Ascending aorta (tissue), 2 donors: ENCODE measurements at places on chromosomes 11 and 22.

DNA sequence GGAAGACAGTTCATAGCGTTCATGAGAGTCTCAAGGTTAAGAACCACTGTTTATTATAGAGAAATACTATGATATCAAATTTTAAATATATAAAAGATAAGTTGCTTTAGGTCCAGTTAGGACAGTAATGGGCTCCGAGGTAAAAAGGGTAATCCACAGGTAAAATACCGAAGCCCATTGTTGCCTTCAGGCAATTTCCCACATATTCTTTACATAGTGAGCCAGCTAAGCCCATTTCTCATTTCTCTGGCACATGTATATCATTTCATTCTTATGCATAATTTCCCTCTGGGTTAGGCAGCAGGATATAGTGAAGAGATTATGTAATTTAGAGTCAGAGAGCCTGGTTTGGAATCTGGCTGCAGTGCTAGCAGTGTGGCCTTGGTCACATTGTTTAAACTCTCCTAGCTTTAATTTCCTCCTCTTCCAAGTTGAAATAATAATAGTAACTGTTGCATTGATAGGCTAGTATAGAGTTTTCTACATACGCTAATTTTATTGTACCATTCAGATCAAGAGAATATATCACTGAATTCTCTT lies 7.6 kb upstream of the POU2AF1 start:
- DNase-seq: no peak

- peak; percentile 35 for DNase-seq
Observed at GRCh38 chr11:62132689-62133293, 9.0 kb downstream of the INCENP start.

DNA sequence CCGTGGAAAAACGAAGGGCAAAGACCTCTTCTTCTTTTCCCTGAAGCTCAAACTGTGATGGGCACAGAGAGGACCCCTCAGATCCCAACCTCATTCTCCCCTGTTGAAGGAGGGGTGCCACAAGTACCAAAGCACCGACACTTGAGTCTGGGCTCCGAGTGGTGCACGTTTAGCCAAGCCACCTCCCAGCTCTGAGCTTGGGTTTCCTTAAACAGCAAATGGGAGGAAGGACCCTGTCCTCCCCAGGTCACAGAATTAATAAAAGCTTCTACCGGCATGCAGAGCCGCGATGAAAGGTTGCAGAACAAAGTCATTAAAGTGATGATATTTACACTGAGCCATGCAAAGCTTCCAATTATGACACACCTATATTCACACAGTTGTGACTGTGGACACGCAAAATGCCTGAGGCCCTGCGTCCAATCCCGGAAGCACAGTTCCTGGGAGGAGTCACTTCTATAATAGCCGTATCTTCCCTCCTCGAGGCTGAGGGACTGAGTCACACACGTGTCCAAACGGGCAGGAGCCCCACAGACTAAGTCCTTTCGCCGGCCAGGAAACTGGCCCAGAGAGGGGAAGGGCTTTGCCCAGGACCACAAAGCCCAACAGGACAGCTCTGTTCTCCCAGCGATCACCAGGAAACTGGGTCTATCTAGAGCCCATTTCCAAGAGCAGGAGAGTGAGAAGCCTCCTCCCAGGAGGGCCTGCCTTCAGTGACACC lies 922 bp upstream of the CSNK1E start:
- peak; percentile 68 for DNase-seq

GRCh38 chr22:48093981-48094380 lies 1331.5 kb downstream of the TBC1D22A start:
- no peak for DNase-seq

GRCh38 chr11:33606762-33607161 lies 93.9 kb downstream of the C11orf91 start:
- no peak for DNase-seq

GRCh38 chr11:32343325-32344008 lies 91.9 kb downstream of the WT1 start:
- no peak for DNase-seq

- DNase-seq: no peak
Observed at GRCh38 chr11:119258180-119258579, 52.0 kb downstream of the CBL start.

- DNase-seq: no peak
Observed at GRCh38 chr11:47356129-47356997, 3.9 kb upstream of the MYBPC3 start.

DNA sequence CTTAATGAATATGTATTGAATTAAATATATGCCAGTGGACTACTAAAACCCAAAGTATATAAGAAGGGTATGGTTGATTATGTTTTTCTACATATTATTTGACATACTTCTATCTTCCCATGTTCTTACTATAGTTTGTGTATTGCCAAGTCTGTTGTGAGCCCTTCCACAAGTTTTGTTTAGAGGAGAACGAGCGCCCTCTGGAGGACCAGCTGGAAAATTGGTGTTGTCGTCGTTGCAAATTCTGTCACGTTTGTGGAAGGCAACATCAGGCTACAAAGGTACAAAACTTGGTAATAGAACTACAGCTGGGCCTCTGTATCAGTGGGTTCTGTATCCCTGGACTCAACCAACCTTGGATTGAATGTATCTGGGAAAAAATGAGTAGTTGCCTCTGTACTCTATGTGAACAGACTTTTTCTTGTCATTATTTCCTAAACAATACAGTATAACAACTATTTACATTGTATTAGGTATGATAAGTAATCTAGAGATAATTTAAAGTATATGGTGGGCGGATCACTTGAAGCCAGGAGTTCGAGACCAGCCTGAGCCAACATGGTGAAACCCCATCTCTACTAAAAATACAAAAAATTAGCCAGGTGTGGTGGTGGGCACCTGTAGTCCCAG lies 38.7 kb upstream of the TTC36 start:
- no peak for DNase-seq

DNA sequence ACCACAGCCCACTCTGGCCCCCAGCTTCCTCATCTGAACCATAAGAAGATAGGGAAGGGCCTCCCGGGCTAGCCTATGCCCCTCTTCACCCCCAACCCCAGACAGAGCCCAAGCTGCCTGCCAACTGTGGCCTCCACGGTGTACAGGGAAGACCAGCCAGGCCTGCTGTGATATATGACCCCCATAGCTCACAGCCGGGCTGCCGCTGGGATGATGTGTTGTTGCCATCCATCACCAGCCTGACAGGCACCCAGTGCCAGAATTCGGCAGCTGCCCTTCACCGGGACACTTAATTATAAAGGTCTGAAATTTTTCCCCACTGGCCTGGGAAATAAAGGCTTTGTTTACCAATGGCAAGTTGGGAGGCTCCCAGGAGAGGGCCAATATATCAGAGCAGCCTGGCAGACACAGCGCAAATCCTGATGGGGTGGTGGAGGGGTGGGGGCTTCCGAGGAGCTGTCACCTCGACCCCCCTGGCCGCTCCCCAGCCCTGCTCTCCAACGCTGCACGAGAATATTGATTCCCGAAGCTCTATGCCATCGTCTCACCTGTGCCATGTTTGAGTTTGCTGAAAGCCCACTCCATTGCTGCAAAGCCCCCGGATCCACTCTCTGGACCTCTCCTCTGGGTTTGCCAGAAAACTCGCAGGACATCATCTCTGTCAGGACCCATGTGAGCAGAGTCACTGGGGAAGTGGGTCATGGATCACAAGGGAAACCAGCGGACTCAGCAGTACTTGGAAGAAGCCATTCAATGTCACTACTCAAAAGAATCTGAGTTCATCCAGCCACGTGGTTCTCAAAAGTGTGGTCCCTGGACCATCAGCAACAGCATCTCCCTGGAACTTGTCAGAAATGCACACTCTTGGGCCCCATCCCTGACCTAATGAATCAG lies 296.9 kb downstream of the MN1 start:
- DNase-seq: no peak

DNA sequence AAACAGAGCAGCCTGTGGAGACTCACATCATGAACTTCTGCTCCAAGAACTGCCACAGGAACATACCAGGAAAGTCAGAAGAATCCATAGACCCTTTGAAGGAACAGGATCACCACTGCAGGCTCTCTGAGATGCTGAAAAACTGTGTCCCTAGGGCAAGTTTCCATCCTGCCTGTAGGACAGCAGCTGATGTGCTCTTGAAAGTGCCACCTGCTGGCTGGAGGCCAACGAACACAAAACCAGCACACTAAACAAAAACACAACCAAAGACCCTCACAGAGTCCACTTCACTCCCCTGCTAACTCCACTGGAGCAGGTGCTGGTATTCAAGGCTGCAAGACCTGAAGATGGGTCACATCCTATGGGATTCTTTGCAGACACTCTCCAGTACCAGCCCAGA lies 12.0 kb upstream of the NXPE1 start:
- DNase-seq: no peak

DNA sequence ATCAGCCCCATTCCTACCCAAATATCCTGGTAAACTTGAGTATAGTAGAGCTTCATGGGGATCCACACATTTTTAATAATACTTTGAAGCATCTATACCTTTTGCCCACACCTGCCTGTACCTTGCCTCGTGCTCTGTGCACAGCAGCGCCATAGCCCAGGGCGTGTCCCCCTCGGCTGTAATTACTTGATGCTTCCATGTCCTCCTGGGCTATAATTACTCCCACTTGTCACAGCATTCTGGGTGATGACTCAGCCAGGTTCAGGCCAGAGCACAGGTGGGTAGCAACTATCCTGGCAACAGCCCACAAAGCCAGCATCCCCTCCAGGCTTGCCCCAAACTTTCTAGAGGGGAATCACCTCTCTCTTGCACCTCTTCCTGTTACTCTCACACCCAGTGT lies 23.7 kb upstream of the SLC36A4 start:
- no peak for DNase-seq

DNA sequence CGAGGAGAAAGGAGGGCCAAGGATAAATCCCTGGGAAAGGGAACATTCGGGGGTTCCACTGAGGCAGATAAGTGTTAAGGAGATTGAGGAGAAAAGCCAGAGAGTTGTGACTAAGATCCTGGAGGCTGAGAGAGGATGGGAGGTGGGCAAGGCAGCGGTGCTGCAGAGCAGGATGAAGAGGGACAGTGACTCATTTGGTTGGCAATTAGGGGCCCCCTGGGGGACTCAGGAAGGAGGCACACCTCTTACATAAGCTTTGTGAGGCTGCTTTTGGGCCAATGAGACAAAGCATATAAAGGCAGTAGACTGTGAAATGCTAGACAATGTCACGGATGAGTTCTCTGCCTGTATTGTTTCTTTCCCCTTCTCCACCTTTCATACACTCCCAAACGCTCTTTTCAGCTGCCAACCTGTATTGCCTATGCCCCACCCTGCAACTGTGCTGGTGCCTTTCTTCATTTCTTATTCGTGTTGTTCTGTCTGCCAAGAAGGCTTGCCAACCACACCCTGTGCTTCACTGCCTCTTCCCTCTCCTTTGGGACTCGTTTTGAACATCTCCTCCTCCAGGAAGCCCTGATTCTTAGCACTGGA lies 246.8 kb upstream of the KIRREL3 start:
- DNase-seq: no peak

DNA sequence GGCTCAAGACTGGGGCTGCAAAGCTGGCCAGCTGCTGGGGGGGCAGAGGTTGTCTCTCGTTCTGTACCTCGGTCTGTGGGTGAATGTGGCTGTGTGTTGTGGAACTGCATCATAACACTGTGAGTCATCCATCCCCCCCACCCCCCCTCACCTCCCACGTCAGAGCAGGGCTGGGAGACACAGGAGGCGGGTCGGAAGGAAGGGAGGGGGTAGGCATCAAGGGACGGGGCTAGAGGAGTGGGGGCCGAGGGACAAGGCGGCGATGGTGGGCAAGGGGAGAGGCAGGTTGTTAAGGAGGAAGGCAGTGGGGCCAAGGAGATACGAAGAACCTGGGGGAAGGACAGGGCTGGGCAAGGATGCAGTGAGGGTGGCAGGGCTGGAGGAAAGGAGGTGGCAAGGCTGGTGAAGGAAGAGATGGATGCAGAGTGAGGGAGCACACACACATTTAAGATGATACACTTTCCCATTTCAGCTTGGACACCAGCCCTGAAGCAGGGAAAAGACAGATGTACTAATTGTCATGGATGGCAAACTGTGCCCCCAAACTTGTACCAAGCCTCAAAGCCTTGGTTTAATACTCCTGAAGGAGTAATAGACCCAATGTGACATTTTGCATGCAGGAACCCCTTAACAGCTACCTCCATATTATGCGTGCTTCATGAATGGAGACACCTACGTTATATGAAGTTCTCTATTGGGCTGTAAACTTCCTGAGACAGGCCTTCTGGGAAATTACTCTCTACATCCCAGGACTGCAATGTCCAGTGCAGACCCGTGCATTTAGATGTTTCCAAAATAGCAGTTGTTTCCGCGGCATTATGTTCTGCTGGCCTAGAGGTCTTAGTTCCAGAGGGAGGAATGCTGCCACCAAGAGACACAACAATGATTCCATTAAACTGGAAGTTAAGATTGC lies at the start of gene YPEL4:
TSS of gene YPEL4 (minus strand) at position 87 of the 913 bp plus-strand sequence. CDS start 2,805 bp downstream, outside the sequence.
- DNase-seq: peak; percentile 62

DNA sequence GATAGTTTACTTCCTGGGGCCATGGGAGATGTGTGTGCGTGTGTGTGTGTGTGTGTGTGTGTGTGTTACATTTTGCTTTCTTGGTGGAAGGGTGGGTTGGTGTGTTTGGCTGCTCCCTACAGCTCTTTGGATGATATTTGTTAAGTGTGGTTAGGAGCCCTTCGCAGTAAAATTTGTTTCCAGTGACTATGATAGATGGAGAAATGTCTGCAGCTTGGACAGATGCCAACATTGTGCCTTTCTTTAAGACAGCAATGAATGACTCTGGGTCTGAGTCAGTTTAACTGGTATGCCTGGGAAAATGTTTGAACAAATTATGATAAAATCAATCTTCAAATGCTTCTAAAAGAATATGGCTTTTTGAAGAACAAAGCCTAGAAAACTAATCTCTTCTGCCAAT lies 102.7 kb upstream of the TRPC6 start:
- no peak for DNase-seq

- peak; percentile 89 for DNase-seq
Observed at GRCh38 chr11:69939551-69940245, 120.5 kb upstream of the FGF3 start.

DNA sequence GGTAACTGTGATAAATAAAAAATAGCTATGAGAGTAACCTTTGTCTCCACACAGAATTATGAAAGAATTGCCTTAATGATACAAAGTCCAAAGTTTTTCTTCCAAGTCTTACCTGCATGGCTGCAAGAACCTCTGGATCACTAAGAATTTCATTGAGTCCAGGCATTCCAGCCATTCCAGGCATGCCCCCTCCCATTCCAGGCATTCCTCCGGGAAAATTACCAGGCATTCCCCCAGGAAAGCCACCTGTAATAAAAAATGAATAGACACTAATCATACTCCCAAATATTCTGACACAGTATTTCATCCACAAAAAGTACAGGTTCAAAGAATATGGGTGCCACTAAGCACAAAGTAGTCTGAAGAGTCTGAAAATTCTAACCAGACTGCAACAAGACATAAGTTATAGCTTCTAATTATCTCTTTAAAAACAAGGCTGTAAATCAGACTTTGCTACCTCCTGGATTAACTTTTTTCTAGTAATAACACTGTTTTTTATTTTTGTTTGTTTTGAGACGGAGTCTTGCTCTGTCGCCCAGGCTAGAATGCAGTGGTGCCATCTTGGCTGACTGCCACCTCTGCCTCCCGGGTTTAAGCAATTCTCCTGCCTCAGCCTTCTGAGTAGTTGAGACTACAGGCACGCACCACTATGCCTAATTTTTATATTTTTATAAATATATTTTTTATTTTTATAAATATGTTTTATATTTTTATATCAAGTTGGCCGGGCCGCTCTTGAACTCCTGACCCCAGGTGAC lies 8.0 kb upstream of the SLC25A17 start:
- DNase-seq: no peak

GRCh38 chr11:25838918-25839625 lies 492.9 kb upstream of the ANO3 start:
- no peak for DNase-seq
